ENCODE measurements at places on chromosomes 7 and 10. TPM values are rescaled to one million over a fixed set of nuclear protein-coding genes. Genes with fewer than 3 reads are reported as not detected.

- no peak for DNase-seq
These were observed 16.1 kb downstream of the BTAF1 start for GRCh38 chr10:91939653-91940052.

- DNase-seq = peak; percentile 21
These were observed 218.2 kb upstream of the MDFIC start for GRCh38 chr7:114703677-114704076.

DNA sequence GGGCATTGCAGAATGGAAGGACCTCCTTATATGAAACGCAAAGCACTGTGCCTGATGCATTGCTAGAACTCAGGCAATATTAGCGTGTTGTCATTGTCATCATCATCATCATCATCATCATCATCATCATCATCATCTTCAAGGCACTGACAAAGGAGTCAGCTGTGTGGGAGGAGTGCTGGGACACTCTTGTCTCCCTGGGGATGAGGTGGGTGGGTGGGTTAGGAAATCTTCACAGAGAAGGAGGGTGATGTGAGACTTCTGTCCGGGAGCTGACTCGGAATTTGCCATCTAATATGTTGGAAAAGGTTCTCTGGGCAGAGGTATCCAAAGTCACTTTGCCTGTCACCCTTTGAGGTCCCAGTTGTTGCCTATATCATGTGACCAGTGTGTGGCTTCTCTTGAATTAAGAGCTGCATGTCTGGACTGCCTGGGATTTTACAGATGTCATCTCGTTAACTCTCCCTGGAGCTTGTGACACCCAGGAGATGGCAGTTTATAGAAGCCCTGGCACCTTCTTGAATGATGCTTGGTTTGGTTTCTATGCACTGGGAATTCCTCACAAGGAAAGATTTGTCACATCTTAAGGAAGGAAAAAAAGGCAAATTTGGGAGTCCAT lies 7.1 kb downstream of the HTRA1 start:
- no peak for DNase-seq

Gene IFIT2
- 0.53 TPM for total RNA-seq

DNA sequence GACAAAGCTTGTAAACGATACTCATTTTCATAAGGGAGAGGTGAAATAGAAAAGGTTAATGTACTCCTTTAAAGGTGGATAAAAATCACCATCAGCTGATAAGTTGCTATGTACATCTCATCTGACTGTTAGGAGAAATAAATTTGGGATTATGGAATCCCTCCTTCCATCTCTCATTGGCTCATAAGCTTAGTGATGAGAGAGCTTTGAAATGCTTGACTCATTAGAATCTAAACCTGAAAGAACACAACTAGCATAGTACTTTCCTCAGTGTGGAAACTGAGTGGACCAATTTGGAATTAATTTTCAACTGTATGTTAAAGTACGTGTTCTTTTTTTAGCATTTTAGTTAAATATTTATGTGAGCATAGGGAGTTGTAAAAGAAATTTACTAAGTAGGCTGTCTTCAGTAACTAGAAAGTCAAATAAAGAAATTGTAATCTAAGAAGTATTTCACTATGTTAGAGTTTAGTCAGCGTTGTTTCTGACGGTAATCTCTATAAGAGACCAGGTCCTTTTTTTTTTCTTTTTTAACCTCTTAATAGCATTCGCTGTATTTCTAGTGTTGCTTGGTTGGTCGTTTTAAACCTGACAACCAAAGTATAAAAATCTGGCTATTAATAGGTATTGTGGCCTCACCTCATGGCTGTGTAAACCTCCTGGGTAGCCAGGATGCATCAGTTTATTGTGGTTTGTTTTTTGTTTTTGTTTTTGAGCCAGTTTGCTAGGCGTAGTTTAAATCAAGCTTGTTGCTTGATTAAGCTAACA lies 34.4 kb downstream of the FHIP2A start:
- DNase-seq = no peak

GRCh38 chr10:11201911-11202310 lies 184.2 kb downstream of the CELF2 start:
- DNase-seq = no peak

DNA sequence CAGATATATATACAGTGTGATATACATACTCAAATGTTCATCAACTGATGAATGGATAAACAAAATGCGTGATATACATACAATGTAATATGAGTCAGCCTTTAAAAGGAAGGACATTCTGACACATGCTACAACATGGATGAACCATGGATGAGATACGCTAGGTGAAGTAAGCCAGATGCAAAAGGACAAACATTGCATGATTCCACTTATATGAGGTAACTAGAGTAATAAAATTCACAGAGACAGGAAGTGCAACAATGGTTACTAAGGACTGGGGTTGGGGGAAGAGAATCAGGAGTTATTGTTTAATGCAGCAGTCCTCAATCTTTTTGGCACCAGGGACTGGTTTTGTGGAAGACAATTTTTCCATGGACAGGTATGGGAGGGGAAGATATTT lies 47.3 kb upstream of the PIK3AP1 start:
- no peak for DNase-seq

- DNase-seq = peak; percentile 64
These were observed 26.4 kb downstream of the BBS9 start for GRCh38 chr7:33155811-33156210.

DNA sequence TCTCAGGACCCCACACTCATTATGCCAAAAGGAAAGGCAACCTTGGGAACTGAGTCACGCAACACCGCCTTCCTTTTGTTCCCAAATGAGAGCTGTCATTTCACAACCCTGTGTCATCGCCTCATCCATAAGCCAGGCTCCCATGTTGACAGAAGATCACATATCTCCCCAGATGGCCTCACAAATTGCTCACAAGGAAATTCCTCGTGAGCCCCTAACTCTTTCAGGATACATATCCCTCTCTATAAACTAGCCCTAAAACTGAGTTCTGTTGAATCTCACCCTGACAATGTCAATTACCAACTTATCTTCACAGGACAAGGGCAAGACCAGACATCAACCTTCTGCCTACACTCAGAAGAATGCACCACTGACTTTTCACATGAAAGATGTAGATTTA lies 22.6 kb downstream of the CCDC3 start:
- no peak for DNase-seq

- DNase-seq = no peak
These were observed 97.5 kb upstream of the NPS start for GRCh38 chr10:127451628-127452027.

DNA sequence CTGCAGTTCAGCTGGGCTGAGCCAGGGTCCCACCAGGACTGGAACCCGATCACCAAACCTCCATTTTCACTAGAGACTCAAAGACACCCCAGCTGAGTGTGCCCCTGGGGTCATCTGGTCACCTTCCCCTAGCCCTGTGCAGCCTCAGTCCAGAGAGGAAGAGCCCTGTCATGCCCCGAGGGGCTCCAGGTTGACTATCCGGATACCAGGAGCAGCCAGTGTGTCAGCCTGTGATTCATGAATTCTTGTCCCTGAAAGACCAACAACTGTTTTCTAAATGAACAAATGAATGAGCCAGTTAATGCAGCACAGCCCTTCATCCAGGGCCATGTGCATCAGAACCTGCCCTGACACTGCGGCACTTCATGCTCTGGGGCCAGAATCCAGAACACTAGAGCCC lies 201.9 kb upstream of the TCERG1L start:
- DNase-seq = no peak

Gene CUZD1
- total RNA-seq = 0.47 TPM

DNA sequence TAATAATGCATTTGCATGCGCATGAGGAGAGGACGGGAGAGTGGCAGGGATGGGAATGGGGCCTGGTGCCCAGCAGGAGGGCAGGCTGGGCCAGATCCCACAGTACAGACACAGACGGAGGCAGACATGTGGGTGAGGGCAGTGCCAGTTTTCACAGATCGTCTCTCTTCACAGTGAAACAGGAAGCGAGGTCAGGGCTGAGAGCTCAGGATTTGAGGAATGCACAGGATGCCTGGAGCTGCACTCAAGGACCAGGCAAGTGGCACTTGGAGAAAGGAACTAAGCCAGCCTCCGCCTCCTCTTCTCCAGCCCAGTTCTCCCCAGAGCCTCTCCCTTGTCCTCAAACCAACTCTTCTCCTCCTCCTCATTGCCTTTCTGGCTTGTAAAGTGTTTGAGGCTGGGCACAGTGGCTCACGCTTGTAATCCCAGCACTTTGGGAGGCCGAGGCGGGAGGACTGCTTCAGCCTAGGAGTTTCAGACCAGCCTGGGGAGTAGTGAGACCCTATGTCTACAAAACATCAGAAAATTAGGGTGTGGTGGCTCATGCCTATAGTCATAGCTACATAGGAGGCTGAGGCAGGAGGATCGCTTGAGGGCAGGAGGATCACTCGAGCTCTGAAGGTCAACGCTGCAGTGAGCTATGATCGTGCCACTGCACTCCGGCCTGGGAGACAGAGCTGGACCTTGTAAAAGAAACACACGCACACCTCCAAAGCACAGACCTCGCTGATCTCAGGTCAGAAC lies 115.2 kb downstream of the HIP1 start:
- no peak for DNase-seq
